ENCODE measurements at places on chromosomes 7 and 10. TPM values are rescaled to one million over a fixed set of nuclear protein-coding genes. Genes with fewer than 3 reads are reported as not detected.

GRCh38 chr10:79552143-79552542 is 8.1 kb downstream of the SFTPA2 start:
- DNase-seq, result no peak

DNA sequence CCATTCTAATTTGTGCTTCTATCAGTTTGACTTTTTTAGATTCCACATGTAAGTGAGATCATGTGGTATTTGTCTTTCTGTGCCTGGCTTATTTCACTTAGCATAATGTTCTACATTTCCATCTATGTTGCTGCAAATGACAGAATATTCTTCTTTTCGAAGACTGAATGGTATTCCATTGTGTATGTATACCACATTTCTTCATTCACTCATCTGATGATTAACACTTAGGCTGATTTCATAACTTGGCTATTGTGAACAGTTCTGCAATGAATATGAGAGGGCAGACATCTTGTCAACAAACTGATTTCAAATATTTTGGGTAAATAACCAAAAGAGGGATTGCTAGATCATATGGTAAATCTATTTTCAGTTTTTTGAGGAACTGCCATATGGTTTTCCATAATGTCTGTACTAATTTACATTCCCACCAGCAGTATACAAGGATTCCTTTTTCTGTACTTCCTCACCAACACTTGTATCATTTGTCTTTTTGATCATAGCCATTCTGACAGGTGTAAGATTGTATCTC is 52.9 kb downstream of the ZNF22 start:
- no peak for DNase-seq

DNA sequence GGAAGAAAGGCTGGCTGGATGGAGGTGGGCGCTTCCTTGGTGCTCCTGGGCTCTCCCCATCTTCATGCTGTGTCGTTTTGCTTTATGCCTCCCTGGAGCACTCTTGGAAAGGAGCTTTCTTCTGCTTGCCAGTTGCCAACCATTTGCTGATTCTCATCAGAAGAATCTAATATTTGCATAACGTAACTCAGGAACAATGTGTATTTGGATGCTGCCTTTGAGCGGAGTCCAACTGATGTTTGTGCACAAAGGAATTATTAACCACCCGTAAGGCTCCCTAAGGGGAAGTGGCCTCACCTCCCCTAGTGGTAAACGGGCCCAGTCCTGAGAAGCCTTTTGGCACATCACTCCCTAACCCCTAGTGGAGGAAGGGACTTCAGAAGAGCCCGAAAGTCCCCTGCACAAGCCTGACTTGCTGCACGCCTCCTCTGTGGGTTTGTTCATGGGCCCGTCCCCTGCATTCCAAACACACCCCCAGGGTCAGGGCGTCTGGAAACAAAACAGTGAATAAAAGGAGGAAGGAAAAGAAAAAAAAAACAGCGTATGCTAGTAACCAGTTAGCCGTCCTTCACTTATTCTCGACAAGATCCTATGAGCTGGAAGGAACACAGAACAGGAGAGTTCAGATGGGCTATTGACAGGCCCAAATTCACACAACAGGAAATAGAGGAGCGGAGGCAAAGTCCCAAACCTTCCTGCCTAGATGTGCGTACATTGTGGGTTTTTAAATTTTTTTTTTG is 602.2 kb downstream of the LRMDA start:
- DNase-seq, result no peak

DNA sequence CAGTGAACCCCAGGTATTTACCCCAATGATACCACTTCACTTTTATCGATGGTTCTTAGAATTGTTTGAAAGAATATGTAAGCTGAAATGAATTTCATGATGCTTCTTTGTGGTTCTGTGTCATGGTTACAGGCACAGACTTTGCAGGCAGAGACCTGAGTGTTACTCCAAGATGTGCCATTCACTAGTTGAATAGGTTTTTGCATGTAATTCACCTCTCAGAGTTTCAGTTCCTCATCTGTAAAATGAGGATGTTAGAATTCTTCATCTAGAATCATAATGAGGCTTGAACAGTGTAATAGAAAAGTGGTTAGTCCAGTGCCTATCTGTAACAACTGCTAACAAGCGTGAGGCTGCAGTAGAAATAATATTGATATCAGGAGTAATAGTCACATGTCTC is 54.6 kb downstream of the VSTM2A start:
- DNase-seq, result no peak

DNA sequence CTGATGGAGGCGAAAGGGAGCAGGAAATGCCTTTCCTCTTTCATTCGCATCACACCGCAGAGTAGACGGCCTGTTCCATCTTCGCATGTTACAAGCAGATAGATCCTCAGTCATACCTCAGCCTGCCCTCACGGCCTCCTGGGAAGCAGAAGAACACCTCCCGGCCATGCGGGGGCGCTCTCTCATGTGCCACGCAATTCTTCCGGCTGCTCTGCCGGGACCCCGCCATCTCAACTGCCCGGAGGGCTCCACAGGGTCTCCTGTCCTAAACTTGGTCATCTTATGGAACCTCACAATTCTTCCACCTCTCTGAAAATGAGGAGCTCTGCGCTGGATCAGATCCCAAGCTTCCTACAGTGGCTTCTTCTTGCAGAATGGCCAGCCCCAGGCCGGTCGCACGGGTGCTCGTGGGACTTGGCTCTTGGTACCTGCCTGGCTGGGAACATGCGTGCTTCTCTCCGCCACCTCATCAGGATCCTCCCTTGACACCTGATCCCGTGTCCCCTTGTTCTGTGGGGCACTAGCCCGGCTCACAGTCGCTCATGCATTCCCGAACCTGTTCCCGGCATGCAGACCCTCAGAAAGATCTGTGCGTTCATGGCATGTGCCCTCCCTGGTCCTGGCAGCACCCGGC is 262.8 kb upstream of the SHH start:
- no peak for DNase-seq

- DNase-seq, result no peak
Observed at GRCh38 chr7:25967278-25968204, 184.5 kb upstream of the NFE2L3 start.

- DNase-seq, result peak; percentile 82
Observed at GRCh38 chr7:101125989-101126650, 784 bp upstream of the SERPINE1 start.

STYXL1 gene
- 21.9 TPM for total RNA-seq

DNA sequence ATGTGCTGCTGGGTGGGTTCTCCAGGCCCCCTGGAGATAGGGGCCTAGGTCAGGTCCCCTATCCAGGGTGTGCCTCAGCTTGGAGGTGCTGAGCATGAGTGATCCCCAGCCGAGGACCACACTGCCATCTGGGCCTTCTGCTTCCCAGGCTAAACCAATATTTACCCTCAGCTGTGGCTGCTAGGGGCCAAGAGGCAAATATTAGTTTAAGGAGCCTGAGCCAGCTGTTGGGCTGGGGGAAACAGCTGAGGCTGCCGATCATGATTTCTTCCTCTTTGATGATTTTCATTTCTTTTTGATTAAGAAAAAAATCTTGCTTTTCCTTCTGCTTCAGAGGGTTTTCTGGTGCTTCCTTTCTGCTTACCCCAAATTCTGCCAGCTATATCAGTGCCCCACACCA is 83.4 kb downstream of the NEURL1 start:
- DNase-seq, result no peak

DNA sequence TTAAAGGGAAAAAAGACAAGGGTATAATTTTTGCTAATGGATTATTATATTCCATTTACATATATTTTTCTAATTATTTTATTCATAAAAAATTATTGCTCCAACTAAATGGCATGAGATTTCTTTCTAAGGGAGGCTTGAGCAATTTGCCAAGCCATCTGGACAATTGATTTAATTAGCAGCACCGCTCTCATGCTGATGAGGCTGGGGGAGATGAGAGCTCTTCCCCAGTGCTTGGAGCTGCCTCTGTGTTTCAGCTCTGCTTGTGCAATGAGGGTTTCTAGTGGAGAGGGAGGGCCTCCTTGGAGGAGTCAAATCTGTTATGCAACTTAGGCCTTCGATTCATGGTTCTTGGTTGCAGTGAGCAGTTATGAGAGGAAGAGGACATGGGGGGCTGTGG is 574.3 kb downstream of the TCERG1L start:
- DNase-seq, result no peak

- DNase-seq, result no peak
Observed at GRCh38 chr7:101820703-101821102, 3.3 kb downstream of the CUX1 start.

DNA sequence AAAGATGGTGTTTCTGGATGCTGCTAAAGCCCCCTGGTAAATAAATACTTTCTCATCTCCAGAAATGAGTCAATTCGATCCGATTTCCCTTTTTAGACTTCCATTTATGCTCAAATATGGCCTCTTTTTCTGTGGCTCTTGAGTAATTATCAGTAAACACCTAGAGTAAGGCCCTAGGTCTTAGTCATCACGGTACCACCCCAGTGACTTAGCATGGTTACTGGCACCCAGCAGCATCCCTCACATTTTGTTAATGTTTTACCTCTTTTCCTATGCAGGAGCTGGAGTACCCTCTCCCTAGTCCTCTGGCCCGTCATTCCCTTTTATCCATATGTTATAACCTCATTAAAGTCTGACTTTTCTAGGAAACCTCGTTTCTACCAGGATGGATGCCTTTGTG is 19.5 kb downstream of the CHN2 start:
- no peak for DNase-seq

DNA sequence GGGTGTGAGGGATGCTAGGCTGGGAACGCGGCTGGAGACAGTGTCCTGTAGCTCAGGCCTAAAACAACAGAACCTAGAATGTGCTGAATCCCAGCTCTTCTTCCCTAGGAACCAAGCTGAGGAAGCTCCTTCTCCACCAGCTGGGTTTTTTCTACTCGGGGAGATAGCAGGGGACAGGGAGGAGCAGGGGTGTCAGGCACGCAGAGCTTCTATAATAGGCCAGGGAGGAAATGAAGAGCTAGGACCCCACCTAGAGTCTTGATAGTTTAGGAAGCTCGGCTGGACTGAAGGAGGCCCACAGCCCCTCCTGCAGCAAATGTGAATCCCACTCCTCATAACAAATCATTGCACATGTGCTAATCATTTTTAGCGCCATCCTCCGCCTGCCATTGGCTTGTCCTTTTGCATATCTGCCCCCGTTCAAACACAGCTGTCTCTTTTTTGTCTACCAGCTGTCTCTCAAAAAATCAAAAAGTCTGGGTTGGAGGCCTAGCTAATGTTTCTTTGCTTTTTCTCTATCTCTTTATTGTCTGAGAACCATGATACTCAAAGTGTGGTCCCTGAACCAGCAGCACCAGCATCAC is 24.1 kb upstream of the FAM180A start:
- no peak for DNase-seq

IQUB gene
- 0.32 TPM for total RNA-seq

GRCh38 chr10:31036209-31036608 is 4.5 kb upstream of the ZNF438 start:
- DNase-seq, result no peak

DNA sequence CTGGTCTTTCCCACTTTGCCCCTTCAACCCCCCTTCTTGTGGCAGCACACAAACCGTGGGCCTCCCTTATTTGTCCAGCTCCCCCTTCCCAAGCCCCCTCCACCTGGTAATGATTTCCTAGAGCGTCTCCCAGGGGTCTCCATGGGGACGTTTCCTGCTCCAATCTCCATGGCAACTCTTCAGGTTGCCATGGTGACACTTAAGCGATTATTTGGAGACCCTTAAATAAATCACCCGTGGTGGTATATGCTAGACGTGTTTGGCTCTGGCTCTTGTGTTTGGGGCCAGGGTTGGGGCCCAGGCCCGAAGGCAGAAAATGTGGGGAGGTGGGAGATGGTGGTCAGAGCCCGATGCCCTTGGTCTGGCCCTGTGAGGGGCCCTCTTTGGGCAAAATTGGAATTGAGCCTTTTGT is 41.1 kb upstream of the DLG5 start:
- DNase-seq, result no peak

DNA sequence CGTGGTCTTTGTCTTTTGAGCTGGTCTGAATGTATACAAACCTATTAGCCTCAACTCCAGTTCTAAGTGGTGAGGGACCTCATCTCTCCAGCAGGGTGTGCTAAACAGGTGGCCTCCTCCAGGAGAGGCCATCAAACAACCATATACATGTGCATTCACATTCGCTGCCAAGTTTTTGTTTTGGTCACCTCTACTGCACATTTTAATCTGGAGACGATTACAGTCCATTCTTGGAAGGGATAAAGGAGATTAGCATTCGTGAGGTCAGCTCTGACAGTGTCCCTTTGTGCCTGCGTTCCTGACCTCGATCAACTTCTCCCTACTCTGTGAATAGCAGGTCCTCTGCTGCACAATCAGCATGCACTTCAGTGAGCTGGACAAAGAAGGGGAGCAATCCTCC is 60.8 kb downstream of the RHOBTB1 start:
- DNase-seq, result no peak

DNA sequence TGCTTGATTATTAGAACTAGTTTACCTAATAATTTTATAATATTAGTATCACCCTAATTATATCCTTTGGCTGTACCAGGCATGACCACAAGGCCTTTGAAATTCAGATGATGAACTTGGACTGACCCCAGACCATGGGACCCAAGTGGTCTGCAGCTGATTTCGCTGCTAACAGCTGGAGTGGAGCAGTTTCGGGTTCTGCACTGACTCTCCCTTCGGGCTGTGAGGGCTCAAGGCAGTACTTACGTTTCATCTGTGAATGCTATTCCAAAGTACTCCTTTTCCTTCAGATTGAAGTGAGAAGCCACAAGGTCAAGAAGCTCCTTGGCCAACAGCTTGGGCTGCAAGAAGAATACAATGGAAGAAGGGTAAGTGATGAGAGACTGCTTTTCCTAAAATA is 223.8 kb downstream of the PRPF18 start:
- DNase-seq, result no peak

- no peak for DNase-seq
Observed at GRCh38 chr10:78166261-78166660, 132.6 kb downstream of the RPS24 start.

GRCh38 chr7:47654672-47655298 is 72.9 kb upstream of the TNS3 start:
- DNase-seq, result no peak

DNA sequence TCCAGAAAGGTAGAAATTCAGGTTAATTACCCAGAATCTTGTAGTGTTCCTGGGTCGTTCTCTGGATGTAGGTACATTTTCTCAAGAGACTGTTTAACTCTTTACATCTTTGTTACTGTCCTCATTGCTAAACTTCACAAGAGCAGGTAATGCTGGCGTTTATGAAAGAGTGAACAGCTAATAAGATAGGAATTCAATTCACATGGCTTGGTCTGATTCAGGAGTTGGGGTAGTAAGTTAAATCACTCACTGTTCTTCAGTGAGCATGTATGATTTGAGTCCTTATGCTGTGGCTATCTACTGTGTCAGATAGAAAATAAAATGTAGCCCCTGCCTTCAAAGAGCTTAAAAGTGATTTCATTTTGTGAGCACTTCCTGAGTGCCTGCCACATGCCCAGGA is 480.0 kb downstream of the LRMDA start:
- DNase-seq, result no peak

Measured in left ventricle myocardium superior (tissue), 1 donor.